Amygdala (tissue), 56 donors: ENCODE measurements at places on chromosomes 16 and 17.

GRCh38 chr16:3490911-3491629 is 4.2 kb downstream of the C16orf90 start:
- DNase-seq, result no peak

- no peak for DNase-seq
Measured at GRCh38 chr16:56610017-56610608, 1.7 kb downstream of the MT2A start.

- no peak for DNase-seq
Measured at GRCh38 chr17:7141824-7142223, 27.2 kb upstream of the ASGR2 start.

- DNase-seq, result no peak
Measured at GRCh38 chr17:74123866-74124444, 79.5 kb upstream of the RPL38 start.

GRCh38 chr16:24609740-24610415 is 70.5 kb downstream of the RBBP6 start:
- DNase-seq, result peak; percentile 75

GRCh38 chr17:69729944-69730343 is 315.4 kb downstream of the MAP2K6 start:
- DNase-seq, result no peak

GRCh38 chr17:74116087-74116717 is 87.3 kb upstream of the RPL38 start:
- no peak for DNase-seq

- DNase-seq, result no peak
Measured at GRCh38 chr16:69095193-69095592, 10.3 kb upstream of the HAS3 start.

GRCh38 chr16:20402651-20403050 is 1.9 kb downstream of the PDILT start:
- no peak for DNase-seq

DNA sequence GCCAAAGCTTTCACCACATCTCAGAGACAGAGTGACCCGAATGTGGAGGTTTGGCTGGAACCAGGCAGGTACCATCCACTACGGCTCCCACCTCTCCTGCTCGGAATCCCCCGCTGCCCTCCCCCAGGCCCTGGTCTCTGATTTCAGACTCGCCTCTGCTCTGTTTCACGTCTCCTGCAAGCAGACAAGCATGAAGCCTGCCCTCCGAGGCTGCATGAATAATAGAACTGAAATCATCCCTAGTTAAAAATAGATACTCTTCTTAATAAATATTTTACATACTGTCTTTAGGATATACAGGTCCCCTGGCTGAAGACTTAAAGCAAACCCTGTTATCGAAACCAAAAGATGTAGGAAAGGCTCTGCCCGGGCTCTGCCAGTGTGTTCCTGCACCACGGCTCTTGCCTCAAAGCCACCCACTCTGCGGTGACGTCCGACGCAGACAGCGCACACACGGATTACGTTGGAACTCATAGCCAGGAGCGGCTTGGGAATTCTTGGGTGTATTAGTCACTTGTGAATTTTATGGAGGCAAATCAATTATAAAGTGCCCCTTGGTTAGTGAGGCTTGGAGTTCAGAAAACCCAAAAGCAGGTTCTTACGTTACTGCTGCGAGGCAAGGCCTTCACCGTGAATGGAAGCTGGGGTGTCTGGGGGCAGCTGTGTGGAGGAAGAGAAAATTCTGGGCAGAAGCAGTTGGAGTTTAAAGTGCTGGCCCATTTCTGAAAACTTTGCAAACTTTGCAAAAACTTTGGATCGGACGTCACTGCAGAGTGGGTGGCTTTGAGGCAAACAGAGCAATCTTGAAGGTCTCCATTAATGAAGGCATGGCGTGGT is 25.6 kb upstream of the NPTX1 start:
- no peak for DNase-seq

DNA sequence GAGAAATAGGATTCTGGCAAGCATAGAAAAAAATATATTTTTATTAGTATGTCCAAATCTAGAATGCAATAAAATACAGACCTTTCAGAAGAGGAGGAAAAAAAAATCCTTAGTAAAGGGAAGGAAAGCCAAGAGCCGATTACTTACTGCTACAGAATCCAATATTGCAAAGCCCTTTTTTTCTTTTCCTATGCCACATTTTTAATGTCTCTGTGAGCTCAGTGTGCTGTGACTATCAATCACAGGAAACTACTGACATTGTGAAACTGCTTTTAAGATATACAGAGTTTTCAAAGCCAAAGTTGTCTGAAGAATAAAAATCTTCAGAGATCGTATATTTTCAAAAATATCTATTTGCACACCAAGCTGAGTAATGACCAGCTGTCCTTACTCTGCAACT is 120.4 kb downstream of the CHD9NB start:
- DNase-seq, result no peak

GRCh38 chr16:10386517-10387100 is 748 bp downstream of the ATF7IP2 start:
- DNase-seq, result no peak

DNA sequence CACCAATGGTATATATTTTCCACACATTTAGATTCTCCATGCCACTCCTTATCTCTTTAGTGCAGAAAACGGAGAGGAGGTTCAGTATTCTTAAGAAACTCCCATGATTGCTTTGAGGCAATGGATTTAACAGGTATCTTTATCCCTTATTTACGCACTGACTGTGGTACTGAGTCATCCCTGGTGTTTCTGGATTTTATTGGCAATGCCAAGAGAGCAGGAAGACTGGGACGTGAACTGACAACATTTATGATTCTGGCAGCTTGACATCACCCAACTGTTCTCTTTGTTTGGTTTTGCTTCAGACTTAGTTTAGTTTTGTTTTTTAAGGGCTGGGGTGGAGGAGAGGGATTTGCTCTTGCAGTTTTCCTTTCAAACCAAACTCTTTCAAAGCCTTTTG is 131.4 kb downstream of the WWOX start:
- no peak for DNase-seq

DNA sequence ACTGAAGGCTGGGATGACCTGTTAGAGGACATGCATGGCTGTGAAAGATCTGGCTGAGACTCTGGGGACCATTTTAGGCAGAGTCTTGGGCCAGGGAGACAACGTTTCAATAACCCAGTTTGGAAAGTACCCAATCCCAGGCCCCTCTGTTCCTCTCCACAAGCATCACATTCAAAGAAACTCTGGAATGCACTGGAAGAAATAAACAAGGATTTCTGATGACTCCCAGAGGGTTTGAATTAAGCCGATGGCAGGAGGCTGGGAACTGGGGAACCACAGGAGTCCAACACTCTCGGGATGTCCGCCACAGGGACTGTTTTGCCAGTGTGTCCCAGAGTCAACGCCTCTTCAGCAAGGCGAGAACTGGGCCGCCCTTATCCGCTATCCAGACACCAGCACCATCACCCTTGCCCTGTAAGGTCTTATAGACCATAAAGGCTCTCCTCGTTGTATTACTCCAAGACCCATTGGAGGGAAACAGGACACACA is 3.3 kb downstream of the PMP22 start:
- peak; percentile 45 for DNase-seq

DNA sequence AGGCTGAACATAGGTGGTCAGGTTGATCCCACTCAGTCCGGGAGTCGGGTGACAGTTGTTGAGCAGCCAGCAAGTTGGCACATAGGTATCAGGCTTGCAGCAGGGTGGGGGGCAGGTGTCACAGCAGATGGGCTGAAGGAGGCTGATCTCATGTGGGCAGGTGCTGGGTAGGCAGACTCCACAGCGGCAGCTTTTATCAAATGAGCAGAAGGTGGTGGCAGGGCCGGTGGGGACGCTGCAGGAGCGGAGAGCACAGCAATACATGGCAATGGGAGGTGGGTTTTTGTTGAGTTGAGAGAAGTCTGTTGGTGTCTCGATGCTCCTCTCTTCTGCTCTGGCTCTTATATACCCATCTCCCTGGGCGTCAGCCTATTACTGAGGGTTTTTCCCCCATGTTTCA is at the start of gene KRTAP3-1:
Gene KRTAP3-1 (minus strand): TSS at position 318 of the 400 bp plus-strand sequence. CDS start 54 bp downstream, at position 264.
- DNase-seq, result no peak

- no peak for DNase-seq
Measured at GRCh38 chr17:31787857-31788570, 71.0 kb downstream of the COPRS start.

- DNase-seq, result no peak
Measured at GRCh38 chr17:13157656-13158055, 139.8 kb upstream of the ELAC2 start.

GRCh38 chr17:44911133-44912001 is 3.9 kb downstream of the GFAP start:
- no peak for DNase-seq

- DNase-seq, result no peak
Measured at GRCh38 chr17:9644910-9645751, at the start of gene USP43. USP43 (plus strand) TSS chr17:9645517; CDS start chr17:9645633, 116 bp downstream.

- DNase-seq, result no peak
Measured at GRCh38 chr17:68706356-68706920, 105.3 kb upstream of the FAM20A start.

GRCh38 chr17:44541884-44542581 is 15.3 kb upstream of the FZD2 start:
- no peak for DNase-seq

DNA sequence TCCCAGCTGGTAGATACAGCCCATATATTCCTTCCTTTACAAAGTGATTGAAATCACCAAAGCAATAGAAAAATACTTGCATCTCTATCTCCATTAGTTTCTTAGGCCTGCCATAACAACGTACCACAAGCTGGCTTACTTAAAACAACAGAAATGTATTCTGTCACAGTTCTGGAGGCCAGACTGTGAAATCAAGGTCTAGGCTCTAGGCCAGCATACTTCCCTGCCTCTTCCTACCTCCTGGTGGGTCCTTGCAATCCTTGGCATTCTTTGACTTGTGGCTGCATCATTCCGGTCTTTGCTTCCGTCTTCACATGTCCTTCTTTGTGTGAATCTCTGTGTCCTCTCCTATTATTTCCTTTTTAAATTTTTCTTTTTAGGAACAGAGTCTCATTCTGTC is 62.5 kb downstream of the ERCC4 start:
- no peak for DNase-seq

GRCh38 chr17:12712941-12713340 is 47.3 kb downstream of the MYOCD start:
- no peak for DNase-seq

- no peak for DNase-seq
Measured at GRCh38 chr16:78562650-78563049, 463.2 kb downstream of the WWOX start.

GRCh38 chr16:35743101-35743692 is 2283.8 kb downstream of the TP53TG3F start:
- DNase-seq, result no peak

GRCh38 chr17:281365-281999 is 71.1 kb downstream of the RPH3AL start:
- no peak for DNase-seq

DNA sequence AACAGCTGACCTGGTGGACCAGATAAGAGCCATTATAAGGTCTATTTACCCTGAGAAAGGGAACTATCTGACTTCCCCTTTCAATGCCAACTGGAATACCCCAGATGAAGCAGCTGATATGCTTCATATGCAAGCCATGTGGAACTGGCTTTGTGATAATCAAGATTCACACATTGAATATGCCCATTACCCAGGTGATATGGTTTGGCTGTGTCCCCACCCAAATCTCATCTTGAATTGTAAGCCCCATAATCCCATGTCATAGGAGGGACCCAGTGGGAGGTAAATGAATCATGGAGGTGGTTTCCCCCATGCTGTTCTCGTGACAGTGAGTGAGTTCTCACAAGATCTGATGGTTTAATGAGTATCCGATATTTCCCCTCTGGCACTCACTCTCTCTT is 42.1 kb downstream of the IKZF3 start:
- DNase-seq, result no peak

GRCh38 chr16:84528322-84528721 is 23.9 kb upstream of the MEAK7 start:
- DNase-seq, result no peak

GRCh38 chr17:4893272-4893671 is 6.1 kb upstream of the C17orf107 start:
- no peak for DNase-seq

DNA sequence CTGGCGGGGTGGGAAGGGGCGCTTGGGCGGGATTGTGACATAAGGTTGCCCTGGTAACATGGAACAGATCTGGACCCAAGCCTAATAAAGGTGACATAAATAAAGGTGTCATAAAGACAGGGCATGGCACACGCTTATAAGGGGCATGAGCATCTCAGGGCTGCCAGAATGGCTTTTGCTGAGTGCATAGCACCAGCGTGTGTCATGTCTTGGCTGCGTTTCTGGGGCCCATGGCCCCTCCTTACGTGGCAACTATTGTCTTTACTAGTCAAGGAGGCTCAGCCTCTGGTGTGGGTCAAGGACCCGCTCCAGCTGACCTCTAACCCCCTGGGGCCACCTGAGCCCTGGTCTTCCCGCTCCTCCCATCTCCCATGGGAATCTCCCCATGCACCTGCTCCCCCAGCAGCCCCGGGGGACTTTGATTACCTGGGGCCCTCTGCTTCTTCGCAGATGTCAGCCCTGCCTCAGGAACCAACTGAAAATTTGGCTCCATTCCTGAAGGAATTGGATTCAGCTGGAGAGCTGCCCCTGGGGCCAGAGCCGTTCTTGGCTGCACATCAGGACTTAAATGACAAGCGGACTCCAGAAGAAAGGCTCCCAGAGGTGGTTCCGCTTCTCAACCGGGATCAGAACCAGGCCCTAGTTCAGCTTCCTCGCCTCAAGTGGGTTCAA is 13.9 kb downstream of the LRRC37B start:
- DNase-seq, result peak; percentile 7

GRCh38 chr17:78862073-78863023 is 21.7 kb upstream of the USP36 start:
- peak; percentile 35 for DNase-seq

- no peak for DNase-seq
Measured at GRCh38 chr16:15739950-15740349, 89.9 kb downstream of the NDE1 start.

GRCh38 chr17:13640551-13640950 is 38.8 kb upstream of the HS3ST3A1 start:
- DNase-seq, result no peak

- DNase-seq, result peak; percentile 63
Measured at GRCh38 chr17:27520491-27521185, 64.4 kb downstream of the KSR1 start.

DNA sequence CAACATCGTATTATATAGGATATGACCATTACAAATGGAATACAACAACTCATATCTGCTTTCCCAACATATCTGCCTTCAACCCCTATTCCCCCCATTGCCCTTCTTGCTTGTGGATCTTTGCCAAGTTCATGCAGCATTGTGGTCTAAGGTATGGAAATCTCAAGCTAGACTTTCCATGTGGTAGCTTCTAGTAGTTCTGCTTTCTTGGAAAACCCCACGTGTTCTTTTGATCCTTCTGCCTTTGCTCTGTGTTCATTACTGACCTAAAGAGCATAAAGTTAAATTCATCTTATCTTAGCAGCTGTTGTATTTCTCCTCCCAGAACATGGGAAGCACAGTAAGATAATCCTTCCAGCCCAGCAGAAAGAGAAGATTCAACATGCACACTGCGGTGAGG is 202.0 kb upstream of the SALL1 start:
- DNase-seq, result no peak
